ENCODE measurements at places on chromosomes 5 and 9.

- DNase-seq, result no peak
These were observed 36.8 kb downstream of the SLC44A1 start for GRCh38 chr9:105281272-105281671.

DNA sequence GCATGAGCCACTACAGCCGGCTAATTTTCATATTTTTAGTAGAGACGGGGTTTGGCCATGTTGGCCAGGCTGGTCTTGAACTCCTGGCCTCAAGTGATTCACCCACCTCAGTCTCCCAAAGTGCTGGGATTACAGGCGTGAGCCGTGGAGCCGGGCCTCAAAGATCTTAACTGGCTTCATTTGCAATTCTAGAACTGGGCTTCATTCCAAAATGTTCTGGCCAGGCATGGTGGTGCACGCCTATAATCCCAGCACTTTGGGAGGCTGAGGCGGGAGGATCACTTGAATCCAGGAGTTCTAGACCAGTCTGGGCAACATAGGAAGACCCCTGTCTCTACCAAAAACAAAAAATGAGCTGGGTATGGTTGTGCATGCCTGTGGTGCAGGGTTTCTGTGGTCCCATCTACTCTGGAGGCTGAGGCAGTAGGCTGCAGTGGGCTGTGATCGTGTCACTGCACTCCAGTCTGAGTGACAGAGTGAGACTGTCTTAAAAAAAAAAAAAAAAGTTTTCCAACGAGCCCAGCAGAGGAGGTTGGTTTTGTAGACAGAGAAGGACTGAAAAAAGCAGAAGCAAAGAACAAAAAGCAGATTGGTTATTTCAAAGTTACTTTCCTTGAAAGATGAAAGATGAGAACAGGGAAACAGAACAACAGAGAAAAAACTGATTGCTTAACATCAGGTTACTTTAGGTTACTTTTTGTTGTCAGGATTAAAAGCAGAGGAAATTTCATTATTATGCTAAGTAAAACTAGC lies 78.2 kb downstream of the ANKRD55 start:
- no peak for DNase-seq

- DNase-seq, result no peak
These were observed 24.2 kb upstream of the SHISAL2B start for GRCh38 chr5:64666078-64666477.

DNA sequence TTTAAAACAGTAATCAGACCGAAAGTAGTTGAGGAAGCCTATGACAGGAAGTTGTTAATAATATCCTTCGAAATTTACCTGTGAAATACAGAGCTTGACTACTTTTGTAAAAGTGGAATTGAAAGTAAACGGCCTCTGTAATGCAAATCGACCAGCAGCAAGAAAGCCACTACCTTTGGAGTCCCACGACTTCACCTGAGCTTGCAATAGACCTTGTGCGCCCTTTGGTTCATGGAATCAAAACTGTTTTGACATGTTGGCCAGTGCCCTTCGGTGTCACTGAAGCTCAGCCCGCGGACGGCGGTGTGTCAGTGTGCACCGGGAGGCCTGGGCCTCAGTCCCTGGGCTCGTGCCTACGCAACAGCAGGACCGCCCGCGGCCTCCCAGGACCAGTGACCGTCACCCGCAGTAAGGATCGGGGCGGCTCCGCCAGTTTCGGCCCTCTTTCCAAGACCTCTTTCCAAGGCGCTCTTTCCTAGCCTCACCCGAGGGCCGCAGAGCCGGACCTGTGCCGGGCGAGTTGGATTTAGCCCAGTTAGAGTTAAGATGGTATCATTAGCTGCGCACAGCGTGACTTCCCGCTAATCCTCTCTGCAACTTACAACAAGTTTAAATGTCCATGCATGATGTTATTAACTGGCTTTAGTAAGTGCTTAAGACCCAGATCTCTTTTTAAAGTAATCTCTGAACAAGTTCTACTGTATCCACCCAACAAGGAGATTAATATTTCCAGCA lies 223.3 kb downstream of the MEF2C start:
- no peak for DNase-seq

DNA sequence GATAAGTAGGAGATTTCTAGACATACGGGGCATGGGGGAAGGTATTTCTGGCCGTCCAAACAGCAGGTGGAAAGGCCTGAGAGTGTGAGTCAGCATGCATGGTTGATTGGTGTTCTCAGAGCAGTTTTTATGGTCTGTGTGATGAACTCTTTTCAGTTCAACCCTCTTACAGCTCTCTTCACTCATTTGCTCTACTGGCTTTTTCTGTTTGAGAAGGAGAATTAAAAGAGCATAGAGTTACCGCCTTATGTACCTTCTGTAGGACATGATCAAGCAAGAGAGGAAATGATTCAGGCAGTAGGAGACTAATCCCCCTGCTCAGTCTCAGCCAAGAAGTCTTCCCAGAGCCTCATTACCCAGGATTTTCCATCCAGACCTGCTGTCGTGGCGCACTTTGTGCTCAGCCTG lies 92.4 kb downstream of the PRDM6 start:
- no peak for DNase-seq

Measured in glomerular endothelial cell (primary cell).